Cerebellum (tissue), 4 donors: ENCODE measurements at places on chromosomes 3 and 15.

DNA sequence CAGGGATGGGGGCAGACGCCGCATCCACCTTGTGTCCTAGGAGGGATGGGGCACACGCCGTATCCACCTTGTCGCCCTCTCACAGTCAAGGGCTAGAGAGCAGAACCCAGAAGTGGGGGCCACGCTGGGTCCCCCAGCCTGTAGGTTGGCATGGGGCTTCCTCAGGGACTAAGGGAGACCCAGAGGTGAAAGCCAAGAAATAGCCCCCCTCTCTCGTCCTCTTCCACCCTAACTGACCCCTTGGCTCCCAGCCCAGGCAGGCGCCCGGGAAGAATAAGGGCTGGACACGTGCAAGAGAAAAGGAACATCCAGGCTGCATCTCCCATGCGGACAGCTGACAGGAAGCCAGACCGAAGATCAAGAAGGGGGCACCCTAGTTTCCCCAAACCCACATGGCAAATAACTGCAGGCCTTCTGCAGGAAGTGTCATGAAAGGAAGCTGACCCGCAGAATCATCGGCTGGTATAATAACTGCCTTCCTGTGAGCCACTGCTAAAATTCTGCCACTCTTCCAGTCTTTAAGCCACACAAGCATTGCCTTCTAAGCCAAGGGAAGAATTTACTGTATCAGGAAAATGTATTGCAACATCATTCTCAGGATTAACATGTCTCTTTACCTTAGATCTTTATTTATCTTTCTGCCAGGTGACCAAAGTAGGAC lies 38.5 kb upstream of the TFRC start:
- no peak for DNase-seq

GRCh38 chr15:42146551-42147430 lies 9.6 kb downstream of the PLA2G4F start:
- DNase-seq = no peak

GRCh38 chr3:186854146-186854545 lies 11.6 kb downstream of the ADIPOQ start:
- DNase-seq = no peak

DNA sequence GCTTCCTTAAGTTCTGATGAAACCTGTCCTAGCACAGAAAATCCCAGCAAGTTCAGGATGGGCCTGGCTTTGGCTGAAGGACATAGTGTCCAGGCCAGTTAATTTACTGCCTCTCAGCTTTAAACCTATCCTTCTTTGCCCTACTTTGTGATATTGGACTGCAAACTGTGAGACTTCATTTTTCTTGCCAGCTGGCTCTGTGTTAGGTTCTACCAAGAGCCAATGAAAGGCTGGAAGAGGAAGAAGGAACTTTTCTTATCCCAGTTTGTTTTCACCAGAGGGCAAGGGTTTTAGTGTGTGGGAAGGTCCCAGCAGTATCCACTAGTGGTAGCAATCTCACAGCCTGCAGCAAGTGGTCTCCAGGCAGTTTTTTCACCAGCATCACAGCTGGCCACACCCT lies 18.2 kb downstream of the DCUN1D1 start:
- peak; percentile 20 for DNase-seq

- DNase-seq = no peak
These were observed 73.5 kb upstream of the SPATA16 start for GRCh38 chr3:173214576-173214975.

DNA sequence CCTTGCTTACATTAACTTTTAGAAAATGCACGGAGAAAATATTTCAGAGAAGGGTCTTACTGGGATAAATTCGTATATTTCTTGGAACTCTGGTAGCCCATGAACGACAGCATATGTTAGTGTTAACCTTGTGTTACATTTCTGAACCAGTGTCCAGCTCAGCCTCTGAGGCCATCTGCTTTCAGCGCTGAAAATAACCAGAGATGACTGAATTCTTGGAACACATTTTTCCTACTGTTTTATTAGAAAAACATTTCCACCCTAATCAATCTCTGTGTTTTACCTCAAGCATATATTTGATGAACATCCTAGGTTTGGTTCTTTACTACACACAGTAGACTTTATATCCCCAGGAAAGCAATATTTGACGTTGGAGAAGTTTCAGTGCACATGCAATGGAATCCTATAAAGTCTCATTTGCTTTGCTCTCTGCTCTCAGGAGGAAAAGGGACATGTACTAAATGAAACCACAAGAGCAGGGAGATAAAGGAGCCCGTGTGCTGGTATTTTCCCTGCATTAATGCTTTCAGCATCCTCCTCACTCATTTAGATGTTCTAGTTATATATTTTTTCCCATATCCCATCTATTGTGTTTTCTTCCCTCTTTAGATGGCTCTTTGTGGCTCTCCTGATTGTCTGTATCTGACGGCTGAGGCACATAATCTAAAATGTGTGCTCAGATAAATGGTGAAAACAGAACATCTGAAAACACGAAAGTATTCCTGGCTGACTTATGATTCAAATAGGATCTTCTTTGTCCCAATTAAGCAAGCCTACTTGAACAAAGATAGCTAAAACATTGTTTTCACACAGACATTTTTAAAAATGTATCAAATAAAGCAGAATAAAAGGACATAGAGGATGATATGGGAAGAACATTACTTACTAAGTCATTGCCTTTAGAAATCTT lies 151.7 kb upstream of the KCNMB2 start:
- peak; percentile 63 for DNase-seq

GRCh38 chr3:74465715-74466410 lies 148.6 kb downstream of the CNTN3 start:
- no peak for DNase-seq

- DNase-seq = no peak
These were observed 62.0 kb downstream of the TLE3 start for GRCh38 chr15:70035719-70036077.

- no peak for DNase-seq
These were observed 251.9 kb upstream of the TGFBR2 start for GRCh38 chr3:30354513-30354912.

DNA sequence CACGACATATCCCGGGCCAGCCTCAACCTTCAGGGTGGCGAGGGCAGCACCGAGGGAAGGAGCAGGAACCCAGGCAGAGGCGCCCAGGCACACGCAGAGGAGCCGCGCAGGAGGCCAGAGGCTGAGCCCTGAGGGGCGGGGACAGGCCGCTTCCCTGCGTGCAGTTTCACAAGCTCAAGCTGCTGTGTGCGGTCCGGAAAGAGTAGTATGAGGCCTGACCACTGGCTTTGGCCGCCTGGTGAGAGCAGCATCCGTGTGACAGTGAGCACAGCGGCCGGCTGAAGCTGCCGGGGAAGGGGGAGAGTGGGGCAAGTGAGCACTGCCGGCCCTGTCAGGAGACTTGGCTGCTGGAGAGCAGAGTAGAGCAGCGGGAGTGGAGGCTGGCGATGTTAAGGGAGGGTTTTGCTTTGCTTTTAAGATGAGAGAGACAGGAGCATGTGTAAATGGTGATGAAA lies 8.7 kb downstream of the ZDHHC19 start:
- no peak for DNase-seq

- DNase-seq = peak; percentile 72
These were observed 110.6 kb upstream of the MEF2A start for GRCh38 chr15:99454941-99455788.

DNA sequence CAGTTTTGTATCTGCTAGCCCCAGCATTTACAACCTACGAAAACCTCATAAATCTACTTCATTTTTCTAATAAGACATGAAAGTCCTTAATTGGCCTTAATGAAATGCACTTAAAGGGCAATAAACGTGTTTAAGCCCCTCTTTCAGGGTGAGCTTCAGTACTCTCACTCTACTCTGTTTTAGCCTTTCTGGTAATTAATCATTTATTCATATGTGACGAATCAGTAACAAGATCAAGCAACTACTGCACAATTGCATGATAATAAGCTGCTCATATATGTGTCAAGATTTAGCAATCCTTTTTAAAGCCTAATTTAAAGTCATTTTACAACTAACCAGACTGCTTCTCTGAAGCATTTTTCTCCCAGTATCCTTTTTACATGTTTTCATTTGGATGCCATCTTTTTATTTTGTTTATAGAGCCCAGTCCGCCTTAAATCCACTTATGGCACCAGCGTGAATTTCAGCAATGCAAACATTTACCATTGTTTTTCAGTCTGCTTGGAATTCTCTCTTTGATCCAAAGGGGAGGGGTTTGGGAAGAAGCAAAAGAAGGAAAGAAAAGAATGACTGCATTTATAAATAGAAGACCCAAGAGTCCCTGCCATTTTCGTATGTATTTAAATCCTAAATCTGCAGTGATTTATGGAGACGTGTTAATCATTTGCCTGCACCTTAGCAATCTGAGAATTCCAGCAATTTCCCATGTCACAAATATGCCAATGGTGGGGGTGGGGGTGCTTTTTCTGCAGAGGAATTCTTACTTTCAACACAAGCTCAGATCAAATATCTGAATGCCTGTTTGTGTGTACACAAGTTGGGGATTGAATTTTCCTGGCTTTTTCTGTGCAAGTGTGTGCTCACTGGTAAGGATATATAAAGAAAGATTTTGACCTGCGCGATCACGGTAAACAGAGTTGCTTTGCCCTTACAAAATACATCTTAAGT lies 230.8 kb upstream of the TBC1D5 start:
- DNase-seq = no peak

DNA sequence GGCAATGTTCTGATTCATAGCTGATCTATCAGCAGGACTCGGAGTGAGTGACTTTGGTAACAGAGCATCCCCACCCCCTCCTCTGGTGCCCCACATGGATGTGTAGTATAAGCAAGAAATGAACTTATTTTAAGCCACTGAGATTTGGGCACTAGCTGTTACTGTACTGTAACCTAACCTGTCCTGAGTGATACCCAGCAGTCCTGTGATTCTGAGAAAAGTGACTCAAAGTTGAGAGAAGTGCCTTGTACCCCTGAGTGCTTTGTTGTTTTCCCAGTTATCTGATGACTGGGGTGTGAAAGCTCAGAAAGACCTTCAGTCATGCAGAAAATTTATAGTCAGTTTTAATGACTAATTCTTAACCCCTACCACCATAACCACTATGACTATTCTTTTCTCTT lies 439.9 kb upstream of the RBMS3 start:
- no peak for DNase-seq

DNA sequence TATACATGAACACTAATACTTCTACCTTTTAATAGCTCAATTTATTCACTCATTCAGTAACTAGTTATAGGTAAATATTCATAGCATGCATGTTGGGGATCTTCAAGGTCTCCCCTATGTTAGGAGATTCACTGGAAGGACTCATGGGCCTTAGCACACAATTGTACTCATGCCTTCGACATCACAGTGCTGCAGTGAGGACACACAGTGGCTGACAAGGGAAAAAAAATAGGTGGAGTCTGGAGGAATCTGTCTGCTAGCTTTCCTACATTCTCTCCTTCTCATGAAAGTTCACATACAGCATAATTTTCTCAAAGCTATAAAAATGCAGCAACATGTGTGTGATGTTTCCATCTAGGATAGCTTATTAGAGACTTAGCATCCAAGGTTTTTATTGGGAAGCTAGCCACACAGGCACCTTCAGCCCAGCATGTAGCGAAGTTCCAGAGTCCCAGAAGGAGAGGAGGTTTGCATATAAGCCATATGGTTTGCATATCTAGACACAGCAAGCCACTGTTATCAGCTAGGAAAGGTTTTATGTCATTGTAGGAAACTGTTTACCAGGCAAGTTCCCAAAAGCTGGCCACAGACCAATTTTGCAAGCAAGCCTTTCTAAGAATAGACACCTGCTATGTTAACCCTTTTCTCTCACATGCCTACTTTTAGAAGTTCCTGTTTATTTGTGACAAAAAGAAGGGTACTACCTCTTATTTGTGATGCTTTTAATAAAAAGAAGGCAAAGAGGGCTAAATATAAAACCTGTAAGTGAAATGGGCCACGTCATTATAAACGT lies 46.4 kb downstream of the MORC1 start:
- DNase-seq = no peak

GRCh38 chr3:117633207-117633606 lies 923.6 kb downstream of the TUSC7 start:
- no peak for DNase-seq

DNA sequence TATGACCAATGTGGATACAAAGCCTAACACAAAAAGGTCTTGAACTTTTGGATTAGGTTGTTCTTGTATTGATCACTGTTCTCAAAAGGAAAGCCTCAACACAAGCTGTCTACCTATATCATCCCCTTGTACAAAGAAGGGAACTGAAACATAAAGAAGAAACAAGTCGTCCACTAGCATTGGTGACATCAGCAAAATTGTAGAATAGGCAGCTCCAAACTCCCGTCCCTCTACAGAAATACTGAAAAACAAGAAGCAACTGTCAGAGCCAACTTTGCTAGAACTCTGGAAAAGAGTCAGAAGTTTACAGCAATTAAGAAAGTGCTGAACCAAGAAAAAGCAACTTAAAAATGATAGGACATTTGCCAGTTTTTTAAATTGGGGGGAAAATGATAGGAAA lies 7.5 kb upstream of the NR1I2 start:
- DNase-seq = no peak

- peak; percentile 49 for DNase-seq
These were observed 271.8 kb downstream of the ZIC1 start for GRCh38 chr3:147680837-147681483.

DNA sequence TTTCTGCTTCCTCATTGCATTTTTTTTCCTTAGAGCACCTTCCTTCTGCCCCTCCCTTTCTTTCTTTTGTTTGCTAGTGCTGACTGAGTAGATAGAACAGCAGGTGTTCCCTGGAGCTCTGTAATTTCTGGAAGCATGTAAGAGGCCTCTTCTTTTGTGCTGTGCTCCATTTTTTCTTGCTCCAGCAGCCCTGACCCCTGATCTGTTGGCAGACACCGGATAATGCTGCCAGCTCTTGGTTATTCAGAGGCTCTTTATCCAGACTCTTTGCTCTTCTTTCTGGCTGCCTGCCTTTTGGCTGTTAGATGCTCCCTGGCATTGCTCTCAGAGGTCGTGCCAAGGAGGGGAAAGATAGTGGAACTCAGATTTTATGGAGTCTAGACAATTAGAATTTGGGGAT lies 104.4 kb upstream of the RBMS3 start:
- DNase-seq = peak; percentile 26
